GM04503 (cell line): ENCODE measurements at places on chromosomes 12 and 14.

DNA sequence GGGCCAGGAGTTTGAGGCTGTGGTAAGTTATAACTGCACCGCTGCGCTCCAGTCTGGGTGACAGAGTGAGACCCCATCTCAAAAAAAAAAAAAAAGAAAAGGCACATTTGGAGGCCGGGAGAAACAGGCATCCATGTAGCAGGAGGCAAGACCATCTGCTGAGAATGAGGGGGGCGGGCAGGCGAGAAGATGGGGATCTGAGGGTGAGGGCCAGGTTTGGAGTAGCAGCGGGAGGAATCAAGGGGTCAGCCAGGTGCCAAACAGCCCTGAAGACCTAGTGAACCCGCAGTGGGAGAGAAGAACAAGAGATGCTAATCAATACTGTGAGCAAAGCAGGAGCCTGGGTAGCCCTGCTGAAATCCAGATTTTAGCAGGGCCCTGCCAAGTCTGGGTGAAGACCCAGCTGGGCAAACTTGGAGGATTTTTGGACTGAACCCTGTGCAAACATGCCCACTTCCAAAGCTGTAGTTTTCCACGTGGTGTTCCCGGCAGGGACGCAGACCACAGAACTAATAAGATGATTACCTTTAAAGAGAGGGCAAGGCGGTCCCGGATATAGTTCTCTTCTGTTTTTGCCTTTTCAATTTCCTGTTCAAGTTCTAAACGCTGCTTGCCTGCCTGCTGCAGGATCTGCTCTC lies 61.0 kb downstream of the NIN start:
- DNase-seq = no peak

DNA sequence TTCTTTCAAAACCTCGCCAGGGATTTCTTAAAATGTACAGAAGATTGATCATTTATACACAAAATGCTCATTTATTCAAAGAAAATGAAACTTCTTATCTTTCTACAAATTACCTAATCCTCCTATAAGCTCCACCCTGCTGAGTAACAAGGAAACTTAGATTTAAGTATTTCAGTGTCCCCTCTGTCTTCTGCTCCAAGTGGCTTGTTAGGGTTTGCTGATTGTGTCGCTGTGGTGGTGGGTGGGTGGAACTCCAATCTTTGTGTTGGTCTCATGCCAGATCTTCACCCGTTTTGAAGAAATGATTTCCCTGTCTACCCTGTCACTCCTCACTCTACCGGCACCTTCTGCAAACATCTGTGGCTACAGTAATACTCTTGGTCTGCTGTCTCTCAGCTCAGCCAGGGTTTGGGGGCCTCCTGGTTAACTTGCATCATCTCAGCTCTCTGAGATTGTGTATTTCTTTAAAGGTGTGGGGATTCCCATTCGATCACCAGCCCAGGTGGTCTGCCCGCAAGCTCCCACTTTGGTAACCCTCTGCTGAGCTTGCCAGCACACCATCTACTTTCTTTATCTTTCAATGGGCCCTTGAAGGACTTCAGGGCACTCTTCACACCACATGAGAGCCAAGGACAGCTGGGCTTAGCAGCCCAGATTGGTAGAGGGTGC lies 73.8 kb downstream of the DRAM1 start:
- DNase-seq = no peak

GRCh38 chr12:104930388-104931326 lies 27.4 kb downstream of the SLC41A2 start:
- no peak for DNase-seq

DNA sequence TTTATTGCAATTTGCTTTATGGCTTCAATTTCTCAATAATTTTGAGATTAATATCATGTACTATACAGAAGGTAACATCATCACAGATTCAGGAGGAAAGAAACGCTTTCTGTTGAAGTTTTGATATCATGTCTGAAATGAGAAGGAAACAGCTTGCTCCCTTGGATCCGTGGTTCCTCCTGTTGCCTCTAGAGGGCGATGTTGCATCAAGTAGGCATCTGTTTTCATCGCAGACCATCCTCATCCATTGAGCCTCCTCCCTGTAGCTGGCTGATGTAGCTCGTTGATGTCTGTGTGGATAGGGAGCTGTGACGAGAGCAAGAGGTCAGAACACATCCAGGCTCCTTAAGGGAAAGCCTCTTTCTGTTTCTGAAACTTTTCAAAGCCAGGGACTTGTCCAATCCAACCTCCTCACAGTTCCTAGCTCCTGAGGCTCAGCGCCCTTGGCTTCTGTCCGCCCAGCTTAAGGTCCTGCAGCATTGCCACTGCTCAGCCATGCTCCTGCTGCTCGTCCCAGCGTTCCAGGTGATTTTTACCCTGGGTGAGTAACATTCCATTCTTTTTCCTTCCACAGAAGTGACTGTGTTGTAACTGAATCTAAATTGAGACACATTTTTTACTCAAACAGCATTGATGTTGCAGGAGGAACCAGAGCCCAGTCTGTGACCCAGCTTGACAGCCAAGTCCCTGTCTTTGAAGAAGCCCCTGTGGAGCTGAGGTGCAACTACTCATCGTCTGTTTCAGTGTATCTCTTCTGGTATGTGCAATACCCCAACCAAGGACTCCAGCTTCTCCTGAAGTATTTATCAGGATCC lies 304.8 kb upstream of the OR4E1 start:
- no peak for DNase-seq

- DNase-seq = no peak
Observed at GRCh38 chr12:123243671-123244262, 10.5 kb downstream of the MTRFR start.

DNA sequence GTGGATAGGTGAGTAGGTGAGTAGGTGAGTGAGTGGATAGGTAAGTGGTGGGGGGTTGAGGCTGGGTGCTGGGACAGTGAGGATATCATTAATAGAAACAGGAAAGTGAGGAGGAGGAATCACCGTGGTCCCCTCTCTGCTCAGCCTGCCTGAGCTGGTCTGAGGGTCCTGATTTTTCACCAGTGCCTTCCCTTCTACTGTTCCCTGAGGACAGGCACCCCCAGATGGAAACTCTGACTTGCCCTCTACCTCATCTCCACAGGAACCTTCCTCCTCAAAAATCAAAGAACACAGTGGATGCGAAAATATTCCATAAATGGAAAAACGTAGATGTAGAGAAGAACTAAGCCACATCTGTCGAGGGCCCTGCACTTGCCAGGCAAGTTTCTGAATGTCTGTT lies 1.9 kb downstream of the GPR68 start:
- no peak for DNase-seq

GRCh38 chr14:39722547-39723273 lies 290.5 kb upstream of the FBXO33 start:
- DNase-seq = no peak

DNA sequence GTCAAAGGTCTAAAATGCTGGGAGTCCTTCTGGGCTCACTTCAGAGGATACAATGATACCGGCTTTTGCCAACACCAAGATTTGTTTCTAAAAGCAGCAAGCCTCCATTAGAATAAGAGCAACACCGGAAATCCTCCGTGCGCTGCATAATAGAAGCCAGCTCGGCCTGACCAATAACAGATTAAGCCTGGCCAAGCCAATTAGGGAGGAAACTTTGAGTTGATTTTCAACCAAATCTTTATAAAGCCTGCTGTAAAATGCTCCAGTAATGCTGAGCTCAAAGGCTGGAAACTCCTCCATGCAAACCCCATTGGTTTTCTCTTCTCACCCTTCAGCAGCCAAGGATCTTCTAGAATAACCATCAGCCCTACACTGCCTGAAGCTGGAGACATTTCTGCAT lies 150.1 kb downstream of the NTF3 start:
- no peak for DNase-seq

DNA sequence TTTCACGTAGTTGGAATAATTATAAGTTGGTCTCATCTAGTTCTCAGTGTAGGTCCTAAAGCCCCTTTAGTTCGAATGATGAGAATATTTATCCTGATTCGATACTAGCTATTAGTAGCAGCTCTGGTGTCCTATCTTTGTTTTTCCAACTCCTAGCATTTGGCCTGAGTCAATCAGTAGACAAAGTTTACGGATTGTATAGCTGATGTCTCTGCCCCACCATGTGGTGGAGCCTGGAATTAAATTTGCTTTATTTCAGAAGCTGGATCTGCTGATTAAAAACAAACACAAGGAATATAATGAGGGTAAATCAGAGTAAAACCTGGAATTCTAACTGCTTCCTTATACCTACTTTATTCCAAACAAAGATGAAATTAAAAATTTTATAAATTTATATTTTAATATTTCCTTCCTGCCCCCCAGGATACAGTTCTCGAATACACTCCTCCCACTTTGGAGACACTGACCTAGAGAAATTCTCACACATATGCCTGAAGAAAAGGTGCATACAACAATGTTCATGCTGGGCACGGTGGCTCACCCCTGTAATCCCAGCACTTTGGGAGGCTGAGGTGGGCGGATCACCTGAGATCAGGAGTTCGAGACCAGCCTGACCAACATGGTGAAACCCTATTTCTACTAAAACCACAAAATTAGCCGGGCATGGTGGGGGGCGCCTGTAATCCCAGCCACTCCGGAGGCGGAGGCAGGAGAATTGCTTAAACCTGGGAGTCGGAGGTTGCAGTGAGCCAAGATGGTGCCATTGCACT lies 7.6 kb upstream of the BRMS1L start:
- DNase-seq = no peak

DNA sequence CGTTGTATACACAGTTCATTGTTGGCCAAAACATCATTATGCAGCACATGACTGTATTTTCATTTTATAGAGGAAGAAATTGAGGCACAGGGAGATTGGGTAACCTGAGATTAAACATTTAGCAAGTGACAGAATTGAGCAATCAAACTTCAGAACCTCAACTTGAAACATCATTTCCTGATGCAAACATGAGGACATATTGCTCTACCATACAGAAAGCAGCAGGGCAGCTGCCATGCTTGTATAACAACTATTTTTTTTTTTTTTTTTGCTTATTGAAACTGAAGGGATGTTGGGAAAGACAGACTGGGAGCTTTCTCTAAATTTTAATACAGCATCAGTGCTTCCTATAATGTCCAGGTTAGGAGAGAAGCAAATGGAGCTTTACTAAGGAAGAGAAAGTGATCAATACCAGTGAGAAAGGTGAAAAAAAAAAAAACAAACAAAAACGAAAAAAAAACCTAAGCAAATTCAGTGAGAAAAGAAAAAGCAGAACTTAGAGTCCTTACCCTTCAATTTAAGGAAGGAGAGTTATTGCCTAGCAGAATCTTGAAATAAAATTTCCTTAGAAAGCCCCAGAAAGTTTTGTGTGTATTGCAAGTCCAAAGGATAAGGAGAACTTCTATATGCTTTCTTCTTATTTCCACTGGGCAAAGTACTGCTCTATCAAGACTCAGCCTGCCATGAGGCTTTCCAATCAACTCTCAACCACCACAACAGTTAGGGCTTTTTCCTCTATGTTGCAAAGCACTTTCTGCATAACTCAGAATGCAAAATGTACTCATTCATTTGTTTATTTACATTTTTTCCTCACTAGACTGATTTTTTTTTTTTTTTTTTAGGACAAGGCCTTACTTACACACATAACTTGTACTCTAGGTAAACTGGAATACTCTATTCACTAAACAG lies 21.6 kb downstream of the BTG1 start:
- DNase-seq = no peak

- DNase-seq = no peak
Observed at GRCh38 chr12:79925492-79925891, 9.4 kb downstream of the PPP1R12A start.

DNA sequence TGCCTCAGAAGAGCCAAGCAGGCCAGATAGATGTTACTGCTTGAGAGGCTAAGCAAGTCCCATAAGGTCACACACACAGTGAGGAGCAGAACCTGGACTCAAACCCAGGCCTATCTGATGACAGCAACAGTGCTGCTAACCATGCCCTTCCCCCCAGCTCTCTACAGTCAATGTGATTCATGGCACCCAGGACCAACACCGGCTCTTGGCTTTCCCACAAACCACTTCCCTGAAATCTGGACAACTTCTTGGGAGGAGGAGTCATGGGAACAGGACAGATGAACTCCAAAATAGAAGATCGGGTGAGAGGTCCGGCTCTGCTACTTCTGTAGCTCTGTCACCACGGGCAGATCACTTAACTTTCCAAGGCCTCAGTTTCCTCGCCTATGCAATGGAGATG lies 716 bp upstream of the PTGDR start:
- no peak for DNase-seq

- no peak for DNase-seq
Observed at GRCh38 chr12:41701943-41702601, 442.6 kb downstream of the GXYLT1 start.

DNA sequence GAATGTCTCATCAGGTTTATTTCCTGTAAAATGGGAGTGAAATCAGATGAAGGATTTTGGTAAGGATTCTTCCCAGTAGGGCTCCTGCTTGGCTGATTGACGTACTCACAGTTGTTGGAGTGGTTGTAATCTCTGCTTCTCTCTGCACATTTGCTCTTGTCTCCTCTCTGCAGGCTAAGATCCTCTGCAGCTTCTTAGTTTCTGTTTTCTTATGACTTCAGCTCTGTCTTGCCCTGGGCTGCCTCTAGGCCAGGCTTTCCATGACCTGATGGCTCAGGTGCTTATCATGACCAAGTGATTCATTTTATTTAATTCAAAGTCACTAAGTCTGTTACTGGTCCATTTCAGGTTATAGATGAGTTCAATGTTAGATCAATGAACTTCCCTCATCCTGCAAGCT lies 394.5 kb upstream of the DDHD1 start:
- no peak for DNase-seq

GRCh38 chr12:67420506-67420905 lies 151.3 kb downstream of the CAND1 start:
- no peak for DNase-seq

DNA sequence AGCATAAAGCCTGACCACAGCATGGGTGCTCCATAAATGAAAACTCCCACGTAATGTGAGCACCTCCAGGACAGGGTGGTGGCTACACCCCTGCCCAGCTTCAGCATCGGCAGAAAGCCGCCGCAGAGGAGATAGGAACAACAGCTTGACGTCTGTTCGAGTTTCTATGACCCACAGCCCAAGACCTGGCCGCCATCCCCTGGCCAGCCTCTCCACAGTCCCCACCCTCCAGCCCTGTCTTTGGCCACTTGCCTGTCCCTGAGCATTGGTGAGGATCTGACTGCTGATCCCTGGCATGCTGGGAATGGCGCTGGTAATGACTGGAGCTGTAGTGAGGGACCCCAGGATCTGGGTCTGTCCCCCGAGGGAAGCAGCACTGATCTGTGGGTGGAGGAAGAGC lies 21.3 kb downstream of the POU6F1 start:
- no peak for DNase-seq

- no peak for DNase-seq
Observed at GRCh38 chr14:31879661-31880348, 197.3 kb upstream of the ARHGAP5 start.

GRCh38 chr14:69963966-69964365 lies 84.8 kb downstream of the SMOC1 start:
- no peak for DNase-seq
